8988T (cell line): ENCODE measurements at places on chromosomes 6 and 20.

DNA sequence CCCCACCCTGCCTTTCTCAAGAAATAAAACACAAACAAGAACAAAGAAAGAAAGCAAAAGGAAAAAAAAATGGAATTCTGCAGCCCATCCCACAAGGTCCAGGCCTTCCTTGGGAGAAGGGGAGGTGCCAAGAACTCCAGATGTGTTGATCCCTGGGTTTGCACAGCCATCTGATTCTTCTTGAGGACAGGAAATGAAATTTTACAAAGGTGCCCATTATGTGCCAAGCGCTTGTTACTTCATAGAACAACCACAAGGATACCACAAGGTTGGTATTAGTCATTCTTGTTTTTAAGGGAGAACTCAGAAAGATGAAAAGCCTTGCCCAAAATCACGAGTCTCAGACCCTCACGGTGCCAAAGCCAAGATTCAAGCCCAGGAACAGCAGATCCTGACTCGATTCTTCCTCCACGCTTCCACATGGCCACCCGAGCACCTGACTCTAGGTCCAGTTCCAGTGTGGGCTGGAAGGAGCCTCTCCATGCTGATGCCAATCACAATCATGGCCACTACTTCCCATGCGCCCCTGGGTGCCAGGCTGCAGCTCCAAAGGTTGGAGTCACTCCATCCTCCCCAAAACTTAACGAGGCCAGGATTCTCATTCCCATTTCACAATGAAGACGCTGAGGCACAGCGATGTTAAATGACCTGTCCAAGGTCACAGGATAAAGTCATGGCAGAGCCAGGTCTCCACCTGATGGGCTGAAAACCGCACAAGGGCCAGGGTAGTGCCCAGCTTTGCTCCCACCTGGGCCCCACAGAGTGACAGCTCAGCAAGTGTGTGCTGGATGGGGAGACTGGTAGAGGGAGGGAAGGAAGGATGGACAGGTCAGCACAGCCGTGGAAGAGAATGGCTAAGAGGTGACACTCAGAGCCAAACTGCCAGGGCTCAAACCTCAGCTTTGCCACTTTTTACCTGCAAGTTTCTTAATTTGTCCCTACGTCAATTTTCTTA, 66.7 kb upstream of the TOP1 start:
- no peak for DNase-seq

DNA sequence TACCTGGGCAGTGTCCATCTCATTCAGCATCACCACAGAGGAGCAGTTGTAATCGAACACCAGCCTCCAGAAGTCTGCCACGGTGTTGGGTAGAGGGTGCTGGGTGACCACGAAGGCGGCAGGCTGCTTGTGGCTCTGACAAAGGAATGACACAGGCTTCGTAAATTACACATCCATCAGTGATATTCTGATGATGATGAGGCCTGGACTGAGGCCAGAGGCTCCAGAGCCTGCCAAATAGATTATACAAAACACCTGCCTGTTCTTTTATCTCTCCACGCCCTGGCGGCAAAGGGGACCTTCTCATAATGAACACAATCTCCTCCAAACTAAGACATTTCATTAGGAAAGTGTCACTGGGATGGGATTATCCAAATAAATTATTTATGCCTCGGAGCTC, 480.2 kb upstream of the CHD6 start:
- DNase-seq = no peak

- DNase-seq = peak; percentile 96
These were observed at the start of gene FOXO3 for GRCh38 chr6:108560463-108561308. Gene FOXO3, plus strand, starts transcription at chr6:108560917. Its CDS starts 292 bp downstream, at chr6:108561209.

- DNase-seq = no peak
These were observed 107.4 kb downstream of the SCML4 start for GRCh38 chr6:107716688-107717089.

DNA sequence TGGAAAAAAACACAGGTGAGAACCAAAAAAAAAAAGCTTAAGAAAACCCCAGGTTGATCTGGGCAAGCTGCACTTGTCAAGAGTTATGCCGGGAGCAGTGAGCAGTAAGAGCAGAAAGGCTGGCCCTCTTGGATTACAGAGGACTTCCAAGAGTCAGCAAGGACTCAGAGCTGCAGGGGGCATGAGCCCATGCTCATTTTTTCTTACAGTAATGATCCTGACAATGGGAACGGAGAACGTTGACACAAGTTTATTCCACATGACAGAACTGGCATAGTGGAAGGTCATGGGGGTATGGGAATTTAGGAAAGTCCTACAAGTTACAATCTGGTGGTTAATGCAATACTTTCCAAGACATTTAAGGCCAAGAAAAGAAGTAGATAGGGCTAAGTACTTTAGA, 256.6 kb downstream of the GMDS start:
- DNase-seq = no peak

DNA sequence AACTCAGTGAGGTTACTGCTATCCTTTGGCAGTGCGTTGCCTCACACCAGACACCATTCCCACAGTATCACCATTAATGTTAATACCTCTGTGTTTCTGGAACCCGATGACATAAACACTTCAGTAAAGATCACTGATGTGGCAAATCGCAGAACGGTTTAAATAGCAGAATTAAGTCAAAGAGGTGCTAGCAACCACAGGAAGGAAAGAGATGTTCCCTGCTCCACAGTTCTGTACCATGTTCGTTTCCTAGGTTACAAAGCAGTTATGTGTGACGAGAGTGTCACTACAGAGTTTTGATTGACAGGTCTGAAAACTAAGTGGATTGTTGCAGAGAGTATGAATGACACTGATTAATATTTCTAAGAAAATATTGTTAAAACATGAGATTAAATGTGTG, 272.3 kb downstream of the KHDRBS2 start:
- no peak for DNase-seq

GRCh38 chr6:164753517-164753916, 555.9 kb downstream of the C6orf118 start:
- no peak for DNase-seq

DNA sequence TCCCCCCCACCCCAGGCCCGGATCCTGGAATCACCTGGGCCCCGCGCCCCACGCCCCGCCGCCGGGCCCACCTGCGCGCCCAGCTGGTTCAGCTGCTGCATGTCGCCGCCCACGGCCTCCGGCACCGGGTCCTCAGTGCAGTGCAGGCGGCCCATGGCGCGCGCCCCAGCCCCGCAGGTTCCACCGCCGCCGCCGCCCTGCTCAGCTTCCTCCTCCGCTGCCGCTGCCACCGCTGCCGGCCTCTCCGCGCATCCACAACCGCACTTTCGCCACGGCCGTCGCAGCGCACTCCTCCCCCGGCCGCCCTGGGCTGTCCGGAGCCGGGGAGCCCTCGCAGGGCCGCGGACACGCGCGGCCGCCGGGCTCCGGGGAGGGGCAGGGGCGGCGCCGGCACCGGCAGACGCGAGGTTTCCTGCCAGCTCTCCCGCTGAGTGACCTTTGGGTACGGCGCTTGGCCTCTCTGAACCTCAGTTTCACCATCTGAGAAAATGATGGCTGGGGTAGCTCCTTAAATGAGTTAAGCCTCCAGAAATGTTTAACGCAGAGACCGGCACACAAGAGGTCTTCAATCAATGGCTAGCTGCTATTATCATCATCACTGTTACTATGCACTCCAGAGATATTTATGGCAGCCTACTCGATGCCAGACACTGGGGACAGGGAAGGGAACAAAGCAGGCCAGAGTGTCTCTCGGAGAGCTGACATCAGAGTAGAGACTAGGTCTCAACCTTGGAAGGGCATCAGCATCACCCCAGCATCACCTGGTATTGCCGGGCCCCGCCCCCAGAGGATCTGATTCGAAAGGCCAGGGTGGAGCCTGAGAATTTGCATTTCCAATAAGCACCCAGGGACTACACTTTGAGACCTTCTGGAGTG, at the start of gene COMMD7:
Gene COMMD7 (minus strand): TSS at position 231 of the 876 bp plus-strand sequence. CDS start 76 bp downstream, at position 155.
- no peak for DNase-seq

DNA sequence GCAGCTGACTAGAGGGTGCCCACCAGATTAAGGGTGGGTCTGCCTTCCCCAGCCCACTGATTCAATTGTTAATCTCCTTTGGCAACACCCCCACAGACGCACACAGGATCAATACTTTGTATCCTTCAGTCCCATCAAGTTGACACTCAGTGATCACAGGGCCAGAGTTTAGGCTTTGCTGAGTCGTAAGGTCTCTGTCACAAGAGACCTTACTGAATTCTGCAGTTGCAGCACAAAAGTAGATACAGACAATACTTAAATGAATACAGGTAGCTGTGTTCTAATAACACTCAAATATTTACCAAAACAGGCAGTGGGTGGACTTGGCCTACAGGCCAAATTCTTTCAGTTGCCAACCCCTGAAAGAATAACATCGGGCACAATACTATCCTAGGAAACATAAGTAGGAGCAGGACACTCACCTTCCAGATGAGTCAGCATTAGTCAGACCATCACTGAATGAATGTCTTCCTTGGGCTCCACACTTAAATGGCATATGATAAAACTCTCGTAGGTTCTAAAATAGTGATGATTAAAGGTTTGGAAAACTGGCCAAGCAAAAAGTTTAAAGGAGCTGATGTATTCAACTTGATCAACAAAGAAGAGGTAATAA, 190.0 kb downstream of the UBE3D start:
- peak; percentile 23 for DNase-seq

DNA sequence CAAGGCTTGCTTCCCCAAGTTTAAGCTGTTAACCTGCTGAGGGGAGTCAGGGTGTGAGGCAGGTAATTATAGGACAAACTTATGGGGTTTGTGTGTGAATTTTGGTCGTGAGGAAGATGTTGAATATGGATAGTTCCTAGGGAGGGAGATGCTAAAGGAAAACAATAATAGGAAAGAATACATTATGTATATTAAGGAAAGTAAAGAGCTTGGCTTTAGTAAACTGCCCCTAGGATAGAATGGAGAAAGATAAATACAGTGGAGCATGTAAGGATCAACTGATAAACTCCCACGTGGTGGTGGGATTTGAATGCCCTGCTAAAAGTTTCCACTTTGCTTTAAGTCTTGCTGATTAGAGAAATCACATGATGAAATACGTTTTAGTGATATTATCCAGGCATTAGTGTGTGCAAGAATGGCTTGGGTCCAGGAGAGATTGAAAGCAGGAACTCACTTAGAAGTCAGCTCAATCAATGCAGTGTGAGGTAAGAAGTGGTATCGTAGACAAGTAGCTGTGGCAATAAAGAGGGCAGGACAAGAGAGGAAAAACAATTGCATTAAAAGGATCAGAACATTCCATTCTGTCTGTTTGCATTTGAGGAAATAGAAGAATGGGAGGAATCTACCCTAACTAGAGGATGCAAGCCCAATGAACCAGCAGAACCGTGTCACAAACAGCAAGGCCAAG, 52.5 kb downstream of the RPS12 start:
- DNase-seq = no peak

GRCh38 chr6:4732691-4733315, 43.4 kb upstream of the CDYL start:
- peak; percentile 62 for DNase-seq

- DNase-seq = no peak
These were observed 2.2 kb upstream of the NINL start for GRCh38 chr20:25587536-25587935.

- DNase-seq = no peak
These were observed 76.1 kb downstream of the SLC22A3 start for GRCh38 chr6:160424256-160424655.

GRCh38 chr6:127077886-127078285, 40.6 kb upstream of the RSPO3 start:
- no peak for DNase-seq

GRCh38 chr6:69816569-69816968, 19.8 kb upstream of the LMBRD1 start:
- DNase-seq = no peak

- no peak for DNase-seq
These were observed 196.7 kb upstream of the CDH4 start for GRCh38 chr20:61055180-61056010.

GRCh38 chr20:62163485-62163865, 19.4 kb upstream of the MTG2 start:
- no peak for DNase-seq

DNA sequence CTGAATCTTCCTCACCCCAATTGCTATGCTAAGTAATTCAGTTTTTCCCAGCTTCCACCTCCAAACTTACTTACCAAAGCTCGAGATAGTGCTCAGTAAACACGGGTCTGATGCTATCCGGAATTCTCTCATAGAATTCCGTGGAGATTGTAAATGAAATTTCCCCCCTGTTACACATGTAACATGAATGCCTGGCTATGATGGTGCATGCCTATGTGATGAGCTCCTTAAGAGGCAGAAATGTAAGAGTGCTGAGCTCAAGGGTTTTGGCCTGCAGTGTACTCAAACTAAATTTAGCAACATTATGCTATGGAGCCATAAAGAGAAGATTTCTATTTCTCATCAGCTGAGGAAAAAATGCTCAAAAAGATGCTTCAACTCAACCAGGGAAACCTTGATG, 133.4 kb upstream of the FUT9 start:
- DNase-seq = no peak

DNA sequence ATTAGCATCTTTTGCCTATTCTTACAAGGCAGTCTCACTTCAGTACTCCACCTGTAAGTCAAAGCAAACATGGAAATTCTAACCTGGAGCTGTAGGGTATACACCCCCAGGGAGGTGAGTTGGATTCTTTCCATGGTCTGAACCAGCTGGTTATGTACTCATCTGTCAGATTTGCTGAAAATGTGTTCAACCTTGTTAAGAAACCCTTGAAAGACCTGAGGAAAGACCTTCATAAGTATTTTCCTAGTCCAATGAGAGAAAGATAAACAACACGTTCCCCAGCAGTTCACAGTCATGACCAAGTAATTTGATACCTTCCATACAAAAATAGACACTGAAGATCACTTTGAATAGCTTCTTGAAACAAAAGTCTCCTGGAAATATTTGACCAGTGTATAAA, 42.5 kb downstream of the ID4 start:
- DNase-seq = no peak

DNA sequence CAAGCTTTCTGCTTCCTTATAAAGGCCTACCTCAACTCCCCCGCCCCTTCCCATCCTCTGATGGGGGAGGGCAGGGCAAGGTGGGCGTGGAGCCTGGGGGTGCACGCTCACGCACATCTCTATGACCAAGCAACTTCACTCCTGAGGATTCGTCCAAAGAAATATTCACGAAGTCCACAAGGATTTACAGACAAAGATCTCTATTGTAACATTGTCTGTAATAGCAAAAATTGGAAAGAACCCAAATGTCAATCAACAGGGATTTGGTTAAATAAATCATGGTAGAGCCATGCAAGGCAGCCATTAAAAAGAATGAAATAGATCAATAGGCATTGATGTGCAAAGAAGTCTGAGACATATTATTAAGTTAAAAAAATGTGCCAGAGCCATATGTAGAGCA, 130.4 kb upstream of the AFDN start:
- no peak for DNase-seq

- no peak for DNase-seq
These were observed 189.9 kb upstream of the RIN2 start for GRCh38 chr20:19568128-19568527.

DNA sequence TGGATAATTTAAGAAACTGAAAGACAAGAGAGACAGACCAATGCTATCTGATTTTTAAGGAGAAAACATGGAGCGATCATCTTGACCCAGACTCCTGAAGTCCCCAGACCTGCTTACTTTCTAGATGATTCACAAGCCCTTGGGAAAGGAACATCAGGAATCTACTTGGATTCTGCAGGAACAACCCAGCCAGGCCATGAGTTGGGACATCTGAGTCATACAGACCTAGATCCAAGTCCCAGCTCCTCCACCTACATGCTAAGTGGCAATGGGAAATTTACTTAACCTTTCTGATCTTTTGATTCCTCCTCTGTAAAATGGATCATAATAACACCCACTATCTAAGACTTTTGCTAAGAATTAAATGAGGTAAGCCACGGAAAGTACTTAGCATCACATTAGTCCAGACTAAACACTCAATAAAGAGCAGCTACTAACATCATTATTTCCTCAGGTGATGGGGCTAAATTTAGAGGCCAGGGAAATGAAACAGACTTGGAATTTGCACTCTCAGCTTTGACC, 61.0 kb upstream of the MAFB start:
- no peak for DNase-seq

GRCh38 chr20:5031206-5031557, 29.9 kb upstream of the SLC23A2 start:
- no peak for DNase-seq
